ENCODE measurements at places on chromosomes 16 and 17.
A peak's percentile ranks its signal among the peaks of the same experiment; 100 is the strongest.

DNA sequence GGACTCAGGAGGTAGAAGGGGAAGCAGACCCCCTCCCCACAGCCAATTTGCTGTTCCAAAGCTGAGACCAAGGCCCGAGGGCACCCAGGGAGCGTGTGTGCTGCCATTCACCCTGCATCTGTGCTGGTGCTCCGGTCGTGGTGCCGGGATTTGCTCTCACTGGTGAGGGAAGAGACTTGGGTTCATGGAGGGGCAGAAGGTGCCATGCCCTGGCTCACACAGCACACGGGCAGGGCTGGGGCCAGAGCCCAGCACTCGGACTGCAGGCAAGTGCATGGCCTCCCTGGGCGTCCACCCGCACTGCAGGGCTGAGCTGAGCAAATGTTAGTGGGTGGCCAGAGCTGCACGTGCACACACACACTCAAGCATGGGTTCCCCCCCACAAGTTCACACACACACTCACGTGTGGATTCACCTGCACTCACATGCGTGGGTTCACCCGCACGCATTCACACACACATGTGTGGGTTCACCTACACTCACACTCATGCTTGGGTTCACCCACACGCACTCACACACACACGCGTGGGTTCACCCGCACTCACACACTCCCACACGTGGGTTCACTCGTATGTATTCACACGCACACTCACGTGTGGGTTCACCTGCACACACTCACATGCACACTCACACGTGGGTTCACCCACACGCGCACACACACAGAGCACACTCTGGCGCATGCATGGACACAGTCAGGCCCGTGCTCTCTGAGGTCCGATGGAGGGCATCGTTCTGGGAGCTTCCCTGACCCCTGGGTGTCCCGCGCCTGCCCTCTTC lies 57.0 kb upstream of the CBFA2T3 start:
- DNase-seq, result no peak

- no peak for DNase-seq
Observed at GRCh38 chr17:80751070-80751945, 206.7 kb downstream of the RPTOR start.

GRCh38 chr17:45580924-45581323 lies 90.4 kb upstream of the PLEKHM1 start:
- no peak for DNase-seq

- DNase-seq, result peak; percentile 82
Observed at GRCh38 chr17:77449908-77450741, 309.4 kb downstream of the SEC14L1 start.

GRCh38 chr17:40730970-40731369 lies 24.2 kb downstream of the KRT25 start:
- no peak for DNase-seq

GRCh38 chr16:12944300-12944699 lies 42.9 kb downstream of the SHISA9 start:
- no peak for DNase-seq

GRCh38 chr16:636206-637080 lies at the start of gene METTL26:
Gene METTL26 (minus strand): TSS chr16:636305. CDS start chr16:636290, 15 bp downstream.
- DNase-seq, result peak; percentile 93

- no peak for DNase-seq
Observed at GRCh38 chr17:7260151-7260550, 2.1 kb downstream of the CLDN7 start.

DNA sequence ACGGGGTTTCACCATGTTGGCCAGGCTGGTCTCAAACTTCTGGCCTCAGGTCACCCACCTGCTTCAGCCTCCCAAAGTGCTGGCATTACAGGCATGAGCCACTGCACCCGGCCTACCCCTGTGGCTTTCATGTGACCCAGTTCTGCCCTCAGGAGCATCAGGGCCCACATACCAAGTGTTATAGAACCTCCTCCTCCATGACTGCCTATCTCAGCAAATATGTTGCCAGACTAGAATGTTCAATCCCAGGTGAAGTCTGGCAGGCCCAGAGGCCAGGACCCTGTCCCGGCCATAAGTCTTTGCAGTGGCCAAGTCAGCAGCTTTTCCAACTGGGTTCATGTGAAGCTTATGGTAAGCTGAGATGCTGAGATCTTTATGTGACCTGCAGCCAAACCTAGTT lies 9.8 kb upstream of the SMPD3 start:
- no peak for DNase-seq

DNA sequence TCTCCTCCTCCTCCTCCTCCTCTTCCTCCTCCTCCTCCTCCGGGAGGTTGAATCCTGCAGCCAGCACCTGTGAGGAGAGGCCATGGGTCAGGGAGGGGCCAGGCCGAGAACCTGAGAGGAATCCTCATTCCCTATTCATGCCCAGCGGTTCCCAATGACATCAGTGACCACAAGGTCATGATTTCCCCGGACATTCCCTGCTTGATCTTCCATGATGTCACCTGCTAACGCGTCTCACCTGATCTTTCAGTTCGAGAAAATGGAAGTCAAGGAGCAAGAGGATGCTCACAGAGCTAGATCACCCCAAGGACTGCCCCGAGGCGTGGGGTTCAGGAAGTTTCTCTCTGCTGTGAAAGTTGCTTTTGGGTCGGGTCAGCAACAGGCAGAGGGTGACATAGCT lies 5.4 kb downstream of the APOBR start:
- no peak for DNase-seq

GRCh38 chr16:5557448-5557847 lies 459.9 kb upstream of the EEF2KMT start:
- no peak for DNase-seq

DNA sequence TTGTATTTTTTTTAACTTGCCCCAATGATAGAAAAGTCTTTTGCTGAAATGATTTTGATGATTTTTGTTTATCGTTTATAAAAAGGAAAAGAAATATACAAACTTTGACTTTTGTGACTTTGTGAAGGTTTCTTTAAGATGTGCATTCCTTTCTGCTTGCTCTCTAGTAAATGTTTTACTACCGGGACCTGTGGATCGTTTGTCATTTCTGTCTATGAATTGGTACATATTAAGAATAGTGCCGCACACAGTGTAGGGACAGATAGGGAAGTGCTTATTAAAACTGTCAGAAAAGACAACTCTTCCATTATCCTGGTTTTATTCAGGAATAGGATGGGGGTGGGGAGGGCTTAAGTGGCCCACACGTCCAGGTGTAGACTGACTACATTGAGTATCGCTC lies 8.1 kb upstream of the PSMC5 start:
- no peak for DNase-seq

- DNase-seq, result no peak
Observed at GRCh38 chr17:43906951-43907424, 348 bp downstream of the MPP2 start.

DNA sequence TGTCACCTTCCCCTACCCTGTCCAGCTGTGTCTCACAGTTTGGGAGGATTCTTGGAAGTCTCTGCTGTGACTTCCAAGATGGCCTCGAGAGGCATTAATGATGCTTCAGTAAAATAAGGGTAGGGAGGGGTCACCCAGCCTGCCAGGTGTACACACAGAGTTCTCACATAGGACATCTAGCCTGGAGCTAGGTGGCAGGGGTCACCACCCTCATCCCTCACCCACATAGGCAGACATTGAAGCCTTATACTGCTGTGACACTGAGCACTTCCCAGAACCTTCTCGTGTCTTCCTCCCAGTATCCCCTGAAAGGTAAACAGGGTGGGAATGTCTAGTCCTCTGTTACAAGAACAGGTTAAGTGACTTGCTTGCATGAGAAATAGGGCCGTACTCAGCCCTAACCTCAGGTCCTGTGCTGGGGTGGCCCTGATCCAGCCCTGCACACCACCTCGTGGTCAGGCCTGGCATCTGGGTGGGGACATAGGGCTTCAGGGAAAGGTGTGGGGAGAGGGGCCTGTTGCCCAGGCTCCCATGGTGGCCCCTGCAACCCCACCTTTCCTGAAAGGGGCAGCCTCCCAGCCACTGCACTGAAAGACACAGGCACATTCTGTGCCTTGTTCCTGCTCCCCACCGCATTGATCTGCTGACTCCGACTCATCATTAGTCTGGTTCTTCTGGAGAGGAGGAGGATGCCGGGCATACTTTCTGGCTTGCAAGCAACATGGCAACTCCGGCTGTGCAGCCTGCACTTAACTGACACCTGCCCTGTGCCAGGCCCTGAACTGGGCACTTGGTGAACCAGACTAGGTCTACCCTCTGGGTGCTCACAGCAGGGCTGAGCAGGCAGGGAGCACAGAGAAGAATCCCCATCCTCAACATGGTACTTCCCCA lies 3.6 kb upstream of the MMP15 start:
- DNase-seq, result no peak

Measured in activated naive CD4-positive, alpha-beta T cell treated with Interleukin-2 at 50 U/mL for 16 hours (primary cell).